ENCODE measurements at places on chromosomes 4 and X. TPM values are rescaled to one million over a fixed set of nuclear protein-coding genes. Genes with fewer than 3 reads are reported as not detected.

The PSMD10 gene
- 58.9 TPM for total RNA-seq

The ITIH6 gene
- not detected for total RNA-seq

The HTT gene
- total RNA-seq, result 138 TPM

The ARMCX5 gene
- 8.6 TPM for total RNA-seq

The S100P gene
- 2.3 TPM for total RNA-seq

The HHIP gene
- 37.4 TPM for total RNA-seq

The PPARGC1A gene
- 62.6 TPM for total RNA-seq

The WDR17 gene
- total RNA-seq, result 88.3 TPM

The ADH6 gene
- total RNA-seq, result not detected

The GABRB1 gene
- 124 TPM for total RNA-seq

The FATE1 gene
- total RNA-seq, result 0.50 TPM

The KIT gene
- total RNA-seq, result 13.9 TPM

The ART3 gene
- 23.9 TPM for total RNA-seq

The NUDT9 gene
- total RNA-seq, result 36.1 TPM

The DCX gene
- 19.7 TPM for total RNA-seq

The DRD5 gene
- total RNA-seq, result 4.0 TPM
